WTC11 (cell line): ENCODE measurements at places on chromosomes 7 and 10.

GRCh38 chr10:104642658-104643302, 1.7 kb downstream of the SORCS3 start:
- no peaks in the 10 kb centered on the region for H3K36me3 ChIP-seq
- peaks cover 14% of the 10 kb centered on the region for H3K4me1 ChIP-seq
- H3K27me3 ChIP-seq: peaks cover 84% of the 10 kb centered on the region
- H3K4me3 ChIP-seq: peak overlapping the region; percentile 76
- no peak overlapping the region for H3K27ac ChIP-seq

GRCh38 chr7:20200971-20201370, 16.2 kb downstream of the MACC1 start:
- no peak for DNase-seq
- H3K4me1 ChIP-seq: peaks cover 27% of the 10 kb centered on the region
- no peaks in the 10 kb centered on the region for H3K27me3 ChIP-seq
- H3K36me3 ChIP-seq: no peaks in the 10 kb centered on the region
- peak overlapping the region; percentile 41; the same call in 1 of the 2 replicates for H3K27ac ChIP-seq

GRCh38 chr7:107850643-107851042, 40.3 kb upstream of the DLD start:
- DNase-seq: no peak
- H3K4me3 ChIP-seq: no peak overlapping the region
- 0 out of 2 replicates have a peak, but pooled peaks cover 6% of the 10 kb centered on the region for H3K4me1 ChIP-seq
- H3K36me3 ChIP-seq: 0 out of 2 replicates have a peak, but pooled peaks cover 4% of the 10 kb centered on the region

- no peak overlapping the region for H3K4me3 ChIP-seq
- H3K4me1 ChIP-seq: no peaks in the 10 kb centered on the region
- H3K36me3 ChIP-seq: no peaks in the 10 kb centered on the region
These were observed 202.4 kb downstream of the ADAM12 start for GRCh38 chr10:126185676-126186447.

DNA sequence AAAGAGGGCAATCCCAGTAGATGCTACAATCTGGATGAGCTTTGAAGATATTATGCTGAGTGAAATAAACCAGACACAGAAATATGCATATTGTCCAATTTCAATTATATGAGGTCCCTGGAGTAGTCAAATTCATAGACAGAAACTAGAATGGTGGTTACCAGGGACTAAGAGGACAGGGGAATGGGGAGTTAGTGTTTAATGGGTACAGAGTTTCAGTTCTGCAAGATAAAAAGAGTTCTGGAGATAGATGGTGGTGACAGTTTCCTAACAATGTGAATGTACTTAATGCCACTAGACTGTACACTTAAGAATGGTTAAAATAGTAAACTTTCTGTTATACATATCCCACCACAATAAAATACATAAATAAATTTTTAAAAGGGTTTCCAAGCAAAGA, 236.6 kb downstream of the ELMO1 start:
- DNase-seq: no peak
- no peak overlapping the region for H3K27ac ChIP-seq
- H3K4me1 ChIP-seq: peaks cover 28% of the 10 kb centered on the region

DNA sequence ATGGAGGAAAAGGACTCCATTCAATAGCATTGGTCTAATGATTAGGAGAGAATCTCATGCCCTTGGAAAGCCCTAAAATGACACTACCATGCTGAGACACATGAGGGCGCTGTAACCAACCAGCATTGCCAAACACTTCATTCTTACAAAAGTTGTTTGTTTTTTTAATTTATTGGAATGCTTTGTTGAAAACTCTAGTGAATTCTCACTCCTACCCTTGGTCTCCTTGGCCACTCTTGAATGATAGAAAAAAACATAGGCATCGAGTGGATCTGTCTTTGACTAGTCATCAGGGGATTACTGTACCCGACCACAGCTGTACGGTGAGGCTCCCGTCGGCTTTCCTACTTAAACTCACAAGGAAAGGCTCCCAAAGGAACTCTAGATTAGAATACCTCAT, 29.3 kb upstream of the ADD3 start:
- H3K4me1 ChIP-seq: peaks cover 39% of the 10 kb centered on the region
- no peak overlapping the region for H3K27ac ChIP-seq
- H3K36me3 ChIP-seq: no peaks in the 10 kb centered on the region
- DNase-seq: peak; percentile 74
- H3K4me3 ChIP-seq: no peak overlapping the region
